ENCODE measurements at places on chromosomes 3 and 15.

DNA sequence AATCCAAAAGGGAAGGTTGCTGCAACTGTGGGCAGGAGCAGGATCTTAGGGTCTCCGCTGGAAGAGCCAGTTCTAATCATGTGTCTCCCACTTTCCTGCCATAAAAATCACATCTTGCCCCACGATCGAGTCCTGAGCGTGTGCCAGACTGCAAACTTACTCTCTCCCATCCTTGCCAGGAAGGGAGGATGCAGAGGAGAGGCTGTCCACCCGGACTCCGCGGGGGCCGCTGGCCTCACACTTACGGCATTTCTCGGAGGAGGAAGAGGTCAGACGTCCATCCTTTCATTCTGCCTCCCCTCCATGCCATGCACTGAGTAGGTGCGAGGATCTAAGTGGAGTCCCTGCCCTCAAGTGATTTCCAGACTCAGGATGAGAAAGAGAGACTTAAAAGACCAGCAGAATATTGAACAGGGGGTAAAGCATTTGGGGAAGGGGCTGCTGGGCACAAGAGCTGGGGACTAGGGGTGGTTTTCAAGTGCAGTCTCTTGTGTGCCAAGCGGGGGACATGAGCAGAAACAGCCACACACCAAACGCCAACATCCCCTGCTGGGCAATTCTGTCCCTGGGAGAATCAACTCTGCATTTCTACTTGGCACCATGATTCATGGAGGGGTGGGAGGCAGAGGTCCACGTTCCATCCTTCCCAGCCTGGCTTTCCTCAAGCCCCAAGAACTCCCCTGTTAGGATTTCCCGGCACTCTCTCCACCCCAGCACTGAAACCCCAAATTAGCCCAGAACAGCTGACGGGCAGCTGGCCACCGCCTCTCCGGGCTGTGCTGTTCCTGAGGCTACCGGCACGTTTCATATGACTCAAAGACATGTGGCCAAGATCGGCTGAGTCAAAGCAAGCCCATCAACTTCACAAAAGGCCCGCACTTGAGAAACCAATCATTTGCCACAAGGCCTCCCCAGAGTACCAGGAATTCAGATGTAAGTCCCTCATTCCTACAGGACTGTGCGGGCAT lies 11.6 kb downstream of the OXTR start:
- peak; percentile 76 for DNase-seq

GRCh38 chr15:60563066-60563465 lies 84.1 kb upstream of the ICE2 start:
- no peak for DNase-seq

- DNase-seq: peak; percentile 31
Measured at GRCh38 chr3:68666429-68667136, 265.8 kb downstream of the TAFA4 start.

DNA sequence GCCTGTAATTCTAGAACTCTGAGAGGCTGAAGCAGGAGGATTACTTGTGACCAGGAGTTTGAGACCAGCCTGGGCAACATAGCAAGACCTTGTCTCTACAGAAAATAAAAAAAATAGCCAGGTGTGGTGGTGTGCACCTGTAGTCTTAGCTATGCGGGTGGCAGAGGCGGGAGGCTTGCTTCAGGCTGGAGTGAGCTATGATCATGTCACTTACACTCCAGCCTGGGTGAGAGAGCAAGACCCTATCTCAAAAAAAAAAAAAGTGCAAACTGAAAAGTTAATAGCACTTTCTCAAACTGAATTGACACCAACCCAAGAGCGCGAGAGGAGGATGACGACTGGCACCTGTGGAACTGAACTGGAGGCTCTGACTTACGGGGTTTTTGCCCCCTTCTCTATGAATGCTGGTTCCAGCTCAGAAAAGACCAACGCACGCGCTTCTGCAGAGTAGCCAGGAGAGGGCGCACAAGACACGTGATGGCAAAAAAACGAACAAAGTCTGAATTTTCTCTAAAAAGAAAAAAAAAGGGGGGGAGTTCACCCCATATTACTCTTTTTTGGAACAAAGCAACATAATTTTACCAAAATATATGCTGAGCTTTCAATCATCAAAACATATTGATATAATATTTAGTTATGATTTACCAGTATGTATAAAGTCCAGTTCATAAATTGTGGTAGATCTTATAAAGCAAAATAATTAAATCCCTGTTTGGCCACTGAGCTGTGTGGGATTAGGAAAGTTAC lies 23.7 kb downstream of the CFAP92 start:
- DNase-seq: peak; percentile 33

GRCh38 chr15:29457729-29458128 lies 188.1 kb upstream of the NSMCE3 start:
- DNase-seq: no peak

GRCh38 chr3:36837089-36837488 lies 72.7 kb upstream of the DCLK3 start:
- no peak for DNase-seq

- peak; percentile 27 for DNase-seq
Measured at GRCh38 chr3:42666577-42666998, 13.1 kb downstream of the ZBTB47 start.

DNA sequence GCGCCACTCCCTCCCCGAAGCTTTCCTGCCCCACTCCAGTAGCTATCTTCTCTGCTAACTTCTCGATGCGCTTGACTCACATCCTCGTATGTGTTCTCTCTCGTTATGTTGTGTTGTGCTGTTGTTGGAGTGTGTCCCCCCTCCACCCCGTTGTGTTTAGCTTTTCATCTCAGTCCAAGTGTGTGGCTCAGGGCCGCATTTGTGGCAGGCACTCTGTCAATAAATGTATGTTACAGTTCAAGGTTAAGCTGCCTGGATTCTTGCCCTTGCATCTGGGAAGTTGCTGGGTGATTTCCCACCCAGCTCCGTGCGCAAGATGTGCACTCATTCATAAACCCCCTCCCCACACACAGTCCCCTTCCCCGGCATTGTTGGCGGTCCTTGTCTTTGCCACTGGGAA lies 71.9 kb downstream of the PGPEP1L start:
- no peak for DNase-seq

GRCh38 chr3:158790901-158791589 lies 10.8 kb upstream of the MFSD1 start:
- DNase-seq: peak; percentile 49

- DNase-seq: peak; percentile 63
Measured at GRCh38 chr15:99408236-99409096, 157.2 kb downstream of the LRRC28 start.

- DNase-seq: peak; percentile 25
Measured at GRCh38 chr3:178823591-178824246, 247.9 kb downstream of the ZMAT3 start.

DNA sequence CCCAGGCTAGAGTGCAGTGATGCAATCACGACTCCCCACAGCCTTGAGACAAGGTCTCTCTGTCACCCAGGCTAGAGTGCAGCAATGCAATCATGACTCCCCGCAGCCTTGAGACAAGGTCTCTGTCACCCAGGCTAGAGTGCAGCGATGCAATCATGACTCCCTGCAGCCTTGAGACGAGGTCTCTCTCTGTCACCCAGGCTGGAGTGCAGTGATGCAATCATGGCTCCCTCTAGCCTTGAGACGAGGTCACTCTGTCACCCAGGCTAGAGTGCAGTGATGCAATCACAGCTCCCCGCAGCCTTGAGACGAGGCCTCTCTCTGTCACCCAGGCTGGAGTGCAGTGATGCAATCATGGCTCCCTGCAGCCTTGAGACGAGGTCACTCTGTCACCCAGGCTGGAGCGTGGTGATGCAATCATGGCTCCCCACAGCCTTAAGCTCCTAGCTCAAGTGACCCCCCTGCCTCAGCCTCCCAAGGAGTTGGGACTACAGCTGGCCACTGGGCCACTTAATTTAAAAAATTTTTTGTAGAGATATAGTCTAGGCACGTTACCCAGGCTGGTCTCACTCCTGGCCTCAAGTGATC lies 26.1 kb downstream of the TFRC start:
- DNase-seq: no peak

- no peak for DNase-seq
Measured at GRCh38 chr3:45043728-45044299, 17.7 kb downstream of the CLEC3B start.

GRCh38 chr3:152564459-152564858 lies 270.5 kb upstream of the P2RY1 start:
- no peak for DNase-seq

DNA sequence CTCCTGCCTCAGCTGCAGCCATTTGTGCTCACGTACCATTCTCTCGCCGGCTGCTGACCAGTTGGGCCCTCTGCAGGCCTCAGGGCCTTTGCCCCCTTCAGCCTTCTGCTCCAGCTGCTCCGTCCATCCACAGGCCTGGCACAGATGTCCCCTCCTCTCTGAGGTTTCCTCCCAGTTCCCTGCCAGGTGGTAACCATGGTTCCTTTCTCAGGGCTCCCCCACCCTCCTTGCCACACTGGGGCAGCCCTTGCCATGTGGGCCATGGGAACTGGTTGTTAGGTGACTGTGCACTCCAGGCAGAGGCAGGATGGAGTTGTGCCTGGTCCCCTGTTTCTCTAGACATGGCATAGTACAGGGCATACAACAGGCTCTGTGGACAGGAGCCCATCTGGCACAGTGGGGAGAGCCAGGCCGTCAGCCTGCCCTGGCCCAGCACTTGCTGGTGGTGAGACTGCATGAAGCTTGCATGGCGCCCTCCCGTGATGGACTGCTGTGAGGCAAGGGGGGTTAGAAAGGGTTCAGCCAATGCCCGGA lies 148.9 kb downstream of the DNAJB8 start:
- DNase-seq: no peak

- DNase-seq: no peak
Measured at GRCh38 chr15:88188300-88188699, 68.2 kb downstream of the NTRK3 start.

- no peak for DNase-seq
Measured at GRCh38 chr3:49756036-49756435, 30.3 kb downstream of the IP6K1 start.

DNA sequence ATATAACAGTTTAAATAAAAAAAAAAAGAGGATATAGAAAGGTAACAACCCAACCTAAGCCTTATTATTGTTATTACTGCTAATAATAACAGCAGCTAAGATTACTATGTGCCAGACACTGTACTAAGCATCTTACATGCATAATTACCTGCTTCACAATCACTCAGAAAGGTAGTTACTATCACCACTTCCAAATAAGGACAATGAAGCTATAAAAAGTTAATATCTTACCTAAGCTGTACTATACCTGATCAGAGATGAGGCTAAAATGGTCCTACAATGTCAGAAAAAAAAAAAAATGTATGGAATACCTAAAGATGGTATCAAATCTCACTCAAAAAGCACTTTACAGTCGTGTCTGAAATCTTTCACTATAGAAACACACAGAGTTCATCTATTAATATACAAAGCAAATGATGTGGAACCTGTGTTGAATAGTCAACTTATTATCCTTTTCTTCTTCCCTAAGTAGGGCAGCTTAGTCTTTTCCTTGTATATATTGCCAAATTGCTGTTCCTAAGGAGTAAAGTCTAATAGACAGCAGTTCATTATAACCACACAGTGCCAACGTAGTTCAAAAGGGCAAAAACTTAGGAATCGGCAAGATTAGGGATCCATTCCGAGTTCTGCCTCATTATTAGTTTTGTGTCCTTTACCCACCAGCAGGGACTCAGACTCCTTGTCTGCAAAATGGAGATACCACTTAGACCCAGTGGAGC lies 23.8 kb downstream of the GSK3B start:
- DNase-seq: no peak

DNA sequence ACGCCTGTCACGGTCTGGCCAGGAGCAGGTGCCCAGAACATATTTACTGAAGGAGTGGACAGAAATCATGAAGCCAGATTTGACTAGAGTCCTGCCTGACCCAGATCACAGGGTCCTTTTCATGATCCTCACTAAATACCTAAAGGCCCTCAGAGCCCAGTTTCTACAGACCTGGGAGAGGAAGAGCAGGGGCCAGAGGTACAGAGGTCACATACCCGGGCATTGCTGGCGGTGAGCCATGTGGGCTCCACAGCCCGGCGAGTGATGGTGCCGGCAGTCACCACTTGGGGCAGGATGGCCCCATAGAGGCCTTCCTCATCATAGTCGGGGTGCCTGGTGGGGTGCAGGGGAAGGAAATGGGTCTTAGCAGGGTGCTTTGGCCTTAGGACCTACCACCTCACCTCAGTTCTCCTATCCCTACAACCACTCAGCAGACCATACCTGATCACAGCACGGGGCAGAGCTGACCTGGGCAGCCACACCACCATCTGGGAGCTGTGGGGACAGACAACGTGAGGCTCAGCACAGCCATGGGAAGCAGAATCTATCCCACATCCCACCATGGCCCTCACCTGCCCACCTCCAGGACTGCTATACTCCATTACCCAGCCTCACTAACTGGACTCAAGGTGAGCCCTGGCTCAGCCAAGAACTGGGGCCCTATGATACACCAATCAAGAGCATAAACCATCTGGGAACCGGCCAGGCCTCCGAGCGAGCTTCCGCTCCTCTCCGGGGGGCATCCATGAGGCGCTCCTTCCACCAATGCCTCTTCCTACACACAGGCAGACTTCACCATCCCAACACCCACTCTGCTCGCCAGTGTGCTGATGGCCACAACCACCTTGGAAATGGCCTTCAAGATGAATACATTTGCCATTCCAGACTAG lies 12.9 kb downstream of the POLG start:
- DNase-seq: no peak

DNA sequence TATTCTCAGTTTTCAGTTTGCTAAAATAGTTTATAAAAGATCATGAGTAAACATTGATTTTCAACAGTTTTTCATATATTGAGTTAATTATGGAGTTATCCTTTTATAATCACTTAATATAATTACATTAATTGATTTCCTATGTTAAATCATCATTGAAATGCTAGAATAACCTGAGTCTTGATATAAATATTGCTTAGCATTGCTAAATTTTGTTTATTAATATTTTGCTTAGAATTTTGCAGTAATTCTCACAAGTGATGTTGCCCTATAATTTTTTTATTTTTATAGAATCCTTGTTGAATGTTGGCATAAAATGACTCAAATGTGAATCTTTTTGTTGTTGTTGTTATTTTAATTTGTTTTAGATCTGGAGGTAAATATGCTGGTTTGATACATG lies 654.2 kb downstream of the OTOL1 start:
- DNase-seq: no peak

DNA sequence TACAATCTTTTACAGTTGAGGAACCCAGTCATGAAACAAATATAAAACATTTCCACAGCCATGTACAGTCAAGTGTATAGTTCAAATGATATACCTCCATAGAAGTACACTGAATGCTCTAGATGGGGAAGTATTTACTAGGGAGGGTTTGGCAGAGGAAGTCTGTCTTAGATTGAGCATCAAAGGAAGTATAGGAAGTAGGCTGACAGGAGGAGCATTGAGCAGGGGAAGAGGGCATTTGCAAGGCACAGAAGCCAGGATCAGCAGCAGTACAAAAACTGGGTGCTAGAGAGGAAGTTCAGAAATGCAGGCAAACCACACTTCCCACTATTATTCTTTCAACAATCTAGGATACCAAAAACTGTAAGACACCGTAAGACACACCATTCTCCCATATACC lies 122.6 kb downstream of the ANO10 start:
- DNase-seq: no peak
